ENCODE measurements at places on chromosomes 2 and 18.

- DNase-seq, result no peak
Measured at GRCh38 chr2:12412898-12413305, 303.8 kb upstream of the TRIB2 start.

DNA sequence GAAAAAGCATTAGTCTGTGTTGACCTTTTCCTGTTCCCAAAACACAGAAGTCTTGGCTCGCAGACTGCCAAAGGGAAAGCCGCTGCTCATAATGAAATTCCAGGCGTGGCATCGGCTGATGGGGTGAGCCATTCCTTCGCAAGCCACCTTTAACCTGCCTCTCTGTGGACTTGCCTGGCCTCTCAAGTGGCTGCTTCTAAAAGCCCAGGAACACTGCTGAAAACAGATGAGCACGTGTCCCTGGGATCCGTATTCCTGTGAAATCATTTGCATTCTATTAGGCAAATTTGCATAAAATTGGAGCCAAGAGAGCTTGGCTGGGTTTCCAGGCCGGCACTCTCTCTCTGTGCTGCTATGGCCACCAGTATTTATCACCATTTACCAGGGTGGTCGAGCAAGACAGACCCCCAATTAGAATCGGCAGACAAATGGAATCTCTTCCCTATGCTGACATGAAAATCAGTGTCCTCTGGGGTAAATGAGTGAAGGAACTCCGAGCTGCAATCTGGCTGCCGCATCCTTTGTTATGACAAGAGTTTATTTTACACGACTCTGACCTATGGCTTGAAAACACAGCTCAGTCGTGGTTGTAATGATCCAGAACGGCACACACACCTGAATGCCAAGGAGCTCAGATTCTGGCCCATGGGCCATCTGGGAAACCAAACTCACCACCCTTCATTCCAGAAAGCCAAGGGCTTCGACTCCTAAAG is 21.7 kb downstream of the BCL2 start:
- DNase-seq, result no peak

- no peak for DNase-seq
Measured at GRCh38 chr2:76684756-76685155, 837.4 kb downstream of the LRRTM4 start.

DNA sequence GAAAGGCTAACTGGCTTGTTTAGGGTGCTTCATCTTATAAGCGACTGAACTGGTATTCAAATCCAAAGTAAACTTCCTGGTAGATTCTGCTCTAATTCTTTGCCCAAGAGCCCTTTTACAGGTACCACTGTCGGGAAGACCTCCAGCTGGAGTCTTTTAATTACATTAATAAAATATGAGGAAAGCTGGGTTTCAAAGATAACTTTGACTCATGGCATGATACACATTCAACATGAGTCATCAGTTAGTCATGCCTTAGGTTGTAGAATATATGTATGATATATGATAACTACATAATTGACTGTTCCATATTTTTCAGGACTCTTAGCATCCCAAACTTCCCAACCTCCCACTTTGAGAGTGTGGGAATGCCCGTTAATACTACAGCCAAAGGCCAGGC is 32.3 kb downstream of the ZCCHC2 start:
- no peak for DNase-seq

DNA sequence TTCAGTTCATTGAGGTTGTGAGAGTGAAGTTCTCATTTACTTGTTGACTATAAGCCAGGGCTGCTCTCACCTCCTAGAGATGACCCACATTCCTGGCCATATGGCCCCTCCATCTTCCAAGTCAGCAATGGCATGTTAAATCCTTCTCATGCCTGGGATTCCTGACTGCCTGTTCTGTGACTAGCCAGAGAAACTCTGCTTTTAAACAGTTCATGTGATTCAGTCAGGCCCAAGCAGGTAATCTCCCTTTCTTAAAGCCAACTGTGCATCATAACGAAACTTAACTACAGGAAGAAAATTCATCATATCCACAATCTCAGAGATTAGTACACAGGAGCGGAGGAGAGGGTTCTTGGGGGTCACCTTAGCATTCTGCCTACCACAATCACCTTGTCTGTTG is 11.5 kb downstream of the DPP4 start:
- no peak for DNase-seq

DNA sequence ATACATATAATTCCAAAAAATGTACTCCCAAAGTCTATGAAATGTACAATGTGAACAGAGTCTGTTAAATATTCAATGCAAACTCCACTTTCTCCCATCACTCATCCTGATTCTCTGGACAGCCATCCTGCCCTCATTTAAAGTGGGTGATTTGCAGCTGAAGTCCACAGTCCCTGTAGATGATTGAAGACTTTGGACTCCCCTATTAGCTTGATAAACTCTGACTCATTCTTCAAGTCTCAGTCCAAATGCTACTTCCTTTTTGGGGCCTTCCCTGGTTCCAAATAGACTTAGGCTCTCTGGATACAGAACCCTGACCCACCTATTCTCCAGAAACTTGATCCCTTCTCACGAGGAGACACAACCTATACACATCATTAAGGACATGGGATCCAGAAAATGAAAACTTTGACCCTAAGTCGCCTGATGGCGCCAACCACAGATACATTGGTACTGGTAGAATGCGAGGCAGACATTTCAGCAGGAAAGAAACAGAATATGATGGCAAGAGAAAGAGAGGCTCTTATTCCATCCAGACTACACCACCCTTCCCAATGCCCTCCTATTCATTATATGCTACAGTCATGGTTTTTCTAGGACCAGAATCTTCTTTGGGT is 122.7 kb downstream of the VIT start:
- no peak for DNase-seq

DNA sequence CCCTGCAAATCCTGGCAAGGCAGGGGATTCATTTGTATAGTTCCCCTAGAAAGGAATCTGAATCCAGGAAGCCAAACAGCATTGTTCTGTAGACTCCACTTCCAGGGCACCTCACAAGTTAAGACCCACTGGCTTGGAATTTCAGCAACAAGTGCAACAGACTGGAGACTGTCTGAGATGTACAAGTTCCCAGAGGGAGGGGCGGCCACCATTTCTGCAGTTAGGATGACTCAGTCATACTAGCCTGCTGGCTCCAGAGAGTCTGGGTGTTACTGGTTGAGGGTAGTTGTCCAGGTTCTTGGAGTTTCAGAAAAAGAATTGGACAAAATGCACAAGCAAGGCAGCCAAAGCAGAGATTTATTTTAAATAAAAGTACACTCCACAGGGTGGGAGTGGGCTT is 384.2 kb downstream of the DSC3 start:
- DNase-seq, result no peak

GRCh38 chr2:96547731-96548171 is 11.2 kb downstream of the ARID5A start:
- no peak for DNase-seq

DNA sequence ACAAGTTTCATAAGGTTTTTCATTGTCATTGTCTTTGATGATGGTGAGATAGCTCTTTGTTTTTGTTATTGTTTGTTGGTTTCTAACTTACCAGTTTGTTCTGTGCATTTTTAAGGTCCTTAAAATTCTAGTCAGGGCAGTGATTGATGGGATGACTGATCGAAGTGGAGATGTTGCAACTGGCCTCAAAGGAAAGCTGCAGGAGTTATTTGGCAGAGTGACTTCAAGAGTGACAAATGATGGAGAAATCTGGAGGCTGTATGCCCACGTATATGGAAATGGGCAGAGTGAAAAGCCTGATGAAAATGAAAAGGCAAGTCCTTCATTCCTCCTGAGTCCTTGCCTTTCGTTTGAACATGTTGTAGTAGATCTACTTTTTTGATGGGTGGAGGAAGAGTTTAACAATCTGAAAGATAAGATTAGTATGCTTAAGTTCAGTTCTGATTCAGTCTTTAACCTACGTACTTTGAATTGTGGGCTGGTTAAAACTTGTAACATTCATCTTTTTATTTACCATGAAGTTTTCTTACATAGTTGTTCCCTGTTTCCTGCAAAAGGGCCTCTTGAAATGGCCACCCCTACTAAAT is 135.8 kb upstream of the LTBP1 start:
- no peak for DNase-seq

DNA sequence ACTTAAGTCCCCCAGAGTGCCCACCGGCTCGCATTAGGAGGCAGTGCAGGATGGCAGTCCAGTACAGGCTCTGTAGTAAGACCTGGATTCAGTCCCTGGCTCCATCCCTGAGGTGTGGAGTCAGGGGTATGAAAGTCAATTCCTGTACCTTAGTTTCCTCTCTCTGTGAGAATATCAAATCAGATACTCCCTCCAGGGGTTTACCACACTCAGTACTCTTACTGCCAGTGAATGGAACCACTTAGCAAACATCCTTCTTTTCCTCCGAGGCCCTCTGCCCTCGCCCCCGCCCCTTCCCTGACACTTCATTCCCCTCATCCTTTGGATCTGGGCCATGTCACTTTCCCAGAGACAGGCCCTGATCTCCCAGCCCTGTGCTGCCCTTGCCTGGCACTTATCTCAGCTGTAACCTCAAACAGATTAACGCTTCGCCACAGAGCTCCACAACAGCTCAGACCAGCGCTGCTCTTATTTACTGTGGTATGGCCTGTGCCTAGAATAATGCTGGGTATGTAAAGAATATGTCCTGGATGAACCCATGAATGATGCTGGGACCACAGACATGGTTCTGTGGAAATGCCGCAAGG is 159.0 kb upstream of the TMEM200C start:
- DNase-seq, result no peak

DNA sequence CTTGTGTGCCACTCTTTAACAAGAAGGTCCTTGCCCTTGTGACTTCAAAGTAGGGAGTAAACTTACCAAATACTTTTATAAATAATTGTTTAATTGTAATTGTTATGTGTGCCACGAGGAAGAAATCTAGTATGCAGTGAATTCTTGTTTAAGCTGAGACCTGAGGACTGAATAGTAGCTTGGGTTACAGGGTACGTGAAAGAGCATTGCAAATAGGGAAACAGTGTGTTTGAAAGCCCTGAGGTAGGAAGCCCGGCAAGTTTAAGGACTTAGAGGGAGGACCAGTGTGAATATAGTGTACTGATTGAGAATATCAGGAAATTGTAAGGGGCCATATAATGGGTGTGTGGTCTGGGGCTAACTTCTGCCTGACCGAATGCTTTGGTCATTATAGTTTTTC is 26.2 kb downstream of the PHLPP1 start:
- DNase-seq, result no peak

DNA sequence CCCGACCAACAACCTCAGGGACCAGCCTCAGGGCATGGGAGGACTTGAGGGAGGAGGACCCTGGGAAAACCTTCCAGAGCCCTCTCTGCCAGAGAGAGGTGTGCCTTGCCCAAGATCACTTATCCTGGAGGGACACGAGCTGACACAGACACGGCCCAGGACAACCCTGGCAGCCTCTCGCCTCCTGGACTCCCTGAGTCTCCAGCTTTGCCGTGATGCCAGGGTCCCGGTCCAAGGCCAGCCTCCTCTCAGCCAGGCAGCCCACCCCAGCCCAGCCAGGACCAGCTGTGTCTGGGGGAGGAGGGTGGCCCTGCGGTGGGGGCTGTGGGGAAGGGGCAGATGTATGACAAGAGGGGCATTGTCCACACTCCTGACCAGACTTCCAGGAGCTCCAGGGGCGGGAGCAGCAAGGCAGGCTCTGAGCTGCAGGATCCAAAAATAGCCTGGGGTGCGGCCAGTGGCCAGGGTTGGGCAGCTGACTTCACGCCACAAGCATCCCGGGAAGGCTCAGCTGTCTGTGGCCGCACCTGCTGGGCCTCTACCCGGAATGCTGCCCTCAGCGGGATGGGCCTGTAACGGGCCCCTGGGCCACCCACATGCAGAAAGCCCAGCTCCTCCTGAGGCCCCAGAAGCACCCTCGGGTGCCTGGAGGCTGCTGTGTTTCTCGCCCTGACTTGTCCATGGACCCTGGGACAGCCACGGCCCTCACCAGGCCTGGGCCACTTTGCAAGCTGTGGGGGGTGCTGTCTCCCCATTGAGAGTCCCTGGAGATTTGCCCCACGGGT is 65.5 kb upstream of the GPC1 start:
- no peak for DNase-seq

DNA sequence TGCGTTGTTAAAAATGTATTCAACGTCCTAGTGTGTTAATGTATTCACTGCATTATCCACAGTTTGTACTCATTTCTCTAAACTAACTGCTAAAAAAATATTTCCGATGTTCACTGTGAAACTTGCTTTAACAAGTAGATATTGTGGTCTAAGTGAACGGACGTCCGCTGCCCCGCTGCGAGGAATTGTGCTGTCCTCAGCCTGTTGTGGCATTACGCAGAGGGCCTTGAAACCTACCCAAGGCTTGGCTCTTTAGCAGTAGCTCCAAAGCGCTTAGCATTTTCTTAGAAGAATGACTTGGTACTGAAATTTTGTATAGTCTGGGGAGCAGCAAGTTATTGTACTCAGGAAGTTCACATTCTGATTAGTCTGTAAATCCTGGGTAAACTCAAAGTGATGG is 136.5 kb upstream of the SP5 start:
- no peak for DNase-seq

DNA sequence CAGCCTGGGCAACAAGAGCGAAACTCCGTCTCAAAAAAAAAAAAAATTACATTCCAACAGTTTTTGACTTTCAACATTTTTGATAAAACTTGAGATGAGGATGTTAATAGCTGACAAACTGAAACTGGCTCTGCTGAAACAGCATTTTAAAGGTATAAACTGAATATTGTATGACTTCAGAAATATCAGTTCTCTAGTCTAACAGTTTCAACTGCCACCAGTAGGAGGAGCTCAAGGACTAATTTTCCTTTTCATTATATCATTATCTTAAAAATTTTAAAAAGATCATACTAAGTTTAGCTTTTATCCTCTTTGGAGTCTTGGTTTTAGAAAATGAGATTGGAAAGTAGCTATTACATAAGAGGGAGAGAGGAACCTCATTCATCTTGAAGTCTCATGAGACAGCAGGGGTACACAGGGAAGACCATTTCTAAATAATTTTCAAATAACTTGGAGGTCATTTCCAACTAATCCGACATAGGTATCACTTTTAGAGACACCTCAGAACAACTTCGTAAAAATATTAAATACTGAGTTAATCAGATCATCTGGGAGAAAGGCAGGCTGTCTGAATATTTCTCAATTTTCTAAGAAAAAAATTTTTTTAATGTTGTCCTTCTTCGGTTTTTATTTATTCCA is 37.6 kb upstream of the MCM6 start:
- DNase-seq, result no peak

DNA sequence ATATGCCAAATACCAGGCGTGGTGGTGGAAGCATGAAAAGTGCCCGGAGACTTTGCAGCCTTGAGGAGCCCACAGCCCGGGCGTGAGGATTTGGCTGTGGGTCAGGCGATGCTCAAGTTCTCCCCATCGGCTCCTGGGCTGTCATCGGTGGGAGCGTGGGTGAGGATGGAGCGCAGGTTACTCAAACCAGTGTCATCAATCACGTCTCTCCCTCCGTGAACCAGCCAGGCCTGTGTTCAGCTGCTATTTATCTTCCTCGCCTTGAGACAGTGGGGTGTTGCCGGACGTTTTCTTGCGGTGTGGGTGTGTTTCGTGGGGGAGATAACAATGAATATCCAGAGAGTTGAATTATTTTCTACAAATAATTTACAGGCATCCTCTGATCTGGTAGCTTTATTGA is 317.6 kb downstream of the EIPR1 start:
- no peak for DNase-seq

DNA sequence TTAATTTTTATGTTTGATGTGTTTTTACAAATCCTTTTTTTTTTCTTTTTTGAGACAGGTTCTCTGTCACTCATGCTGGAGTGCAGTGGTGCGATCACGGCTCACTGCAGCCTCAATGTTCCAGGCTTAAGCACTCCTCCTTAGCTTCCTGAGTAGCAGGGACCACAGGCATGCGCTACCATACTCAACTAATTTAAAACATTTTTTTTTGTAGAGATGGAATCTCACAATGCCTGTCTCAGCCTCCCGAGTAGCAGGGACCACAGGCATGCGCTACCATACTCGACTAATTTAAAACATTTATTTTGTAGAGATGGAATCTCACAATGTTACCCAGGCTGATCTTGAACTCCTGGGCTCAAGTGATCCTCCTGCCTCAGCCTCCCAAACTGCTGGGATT is 3.2 kb downstream of the NOTO start:
- DNase-seq, result no peak
